HuH-7 (cell line): ENCODE measurements at places on chromosomes 11 and 22.

DNA sequence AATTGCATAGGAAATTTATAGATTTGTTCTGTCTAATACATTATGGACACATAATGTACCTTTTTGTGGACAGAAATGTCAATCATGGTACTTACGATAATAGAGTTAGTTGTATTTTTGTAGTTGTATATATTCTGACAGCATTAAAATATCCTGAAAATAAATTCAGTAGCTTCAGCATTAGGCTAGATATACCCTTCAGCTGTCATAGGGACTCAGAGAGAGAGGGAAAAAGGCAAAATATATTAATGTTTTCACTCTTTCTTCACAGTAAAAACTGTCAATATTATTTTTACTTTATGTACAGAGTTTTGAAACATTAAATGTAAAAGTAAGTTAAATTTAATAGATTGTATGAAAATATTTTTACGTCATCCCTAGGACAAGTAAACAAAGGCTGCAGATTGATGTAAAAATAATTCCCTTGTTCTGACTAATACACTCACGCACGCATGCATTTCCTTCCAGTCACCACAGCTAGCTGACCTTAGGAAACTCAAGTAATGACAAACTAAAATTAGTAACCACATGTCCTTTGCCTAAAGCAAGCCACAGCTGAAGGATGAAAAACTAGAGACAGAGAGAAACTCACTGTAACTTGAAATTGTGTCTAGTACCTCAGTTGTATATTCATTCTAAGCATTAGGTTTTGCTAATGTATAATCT is 104.7 kb upstream of the CARD18 start:
- no peak for DNase-seq

GRCh38 chr11:130490682-130491449 is 42.4 kb downstream of the ADAMTS15 start:
- no peak for DNase-seq

DNA sequence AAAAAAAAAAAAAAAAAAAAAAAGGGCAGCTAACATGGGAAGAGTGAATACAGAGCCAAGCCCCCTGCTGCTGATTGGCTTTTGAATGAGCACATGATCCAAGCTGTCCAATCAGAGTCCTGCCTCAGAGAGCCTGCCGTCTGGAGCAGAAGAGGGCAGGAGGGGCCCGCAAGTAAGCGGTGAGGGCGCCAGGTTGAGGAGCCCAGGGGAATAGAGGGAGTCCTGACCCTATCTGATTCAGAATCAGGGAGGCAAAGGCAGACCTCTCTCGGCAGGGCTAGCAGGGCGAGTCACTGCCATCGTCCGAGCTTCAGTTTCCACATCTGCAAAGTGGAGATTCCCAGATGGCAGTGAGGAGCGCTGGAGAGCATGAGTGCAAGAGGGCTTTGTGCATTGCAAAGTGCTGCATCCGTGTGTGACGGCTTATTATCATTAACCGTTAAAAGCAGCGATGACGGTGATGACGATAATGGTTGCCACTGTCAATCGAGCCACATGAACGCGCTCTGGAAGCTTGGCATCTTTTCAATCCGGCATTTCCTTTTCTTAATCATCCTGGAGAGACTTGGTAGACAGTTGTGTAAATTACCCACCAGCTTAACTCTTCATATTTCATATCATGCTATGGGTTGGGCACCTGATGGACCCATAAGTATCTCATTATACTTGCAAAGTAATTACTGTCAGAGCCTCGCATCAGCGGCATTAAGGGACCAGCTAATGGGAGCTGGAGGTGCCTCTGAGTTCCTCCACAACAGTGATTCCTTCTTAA is 68.6 kb upstream of the ATXN10 start:
- DNase-seq: no peak

- DNase-seq: no peak
These were observed 7.3 kb downstream of the SIDT2 start for GRCh38 chr11:117185736-117186430.

GRCh38 chr22:33467620-33468095 is 409.5 kb upstream of the SYN3 start:
- no peak for DNase-seq

GRCh38 chr11:69546735-69547370 is 65.4 kb downstream of the LINC01488 start:
- DNase-seq: peak; percentile 24
